ENCODE measurements at places on chromosomes 4 and X. TPM values are rescaled to one million over a fixed set of nuclear protein-coding genes. Genes with fewer than 3 reads are reported as not detected.

DNA sequence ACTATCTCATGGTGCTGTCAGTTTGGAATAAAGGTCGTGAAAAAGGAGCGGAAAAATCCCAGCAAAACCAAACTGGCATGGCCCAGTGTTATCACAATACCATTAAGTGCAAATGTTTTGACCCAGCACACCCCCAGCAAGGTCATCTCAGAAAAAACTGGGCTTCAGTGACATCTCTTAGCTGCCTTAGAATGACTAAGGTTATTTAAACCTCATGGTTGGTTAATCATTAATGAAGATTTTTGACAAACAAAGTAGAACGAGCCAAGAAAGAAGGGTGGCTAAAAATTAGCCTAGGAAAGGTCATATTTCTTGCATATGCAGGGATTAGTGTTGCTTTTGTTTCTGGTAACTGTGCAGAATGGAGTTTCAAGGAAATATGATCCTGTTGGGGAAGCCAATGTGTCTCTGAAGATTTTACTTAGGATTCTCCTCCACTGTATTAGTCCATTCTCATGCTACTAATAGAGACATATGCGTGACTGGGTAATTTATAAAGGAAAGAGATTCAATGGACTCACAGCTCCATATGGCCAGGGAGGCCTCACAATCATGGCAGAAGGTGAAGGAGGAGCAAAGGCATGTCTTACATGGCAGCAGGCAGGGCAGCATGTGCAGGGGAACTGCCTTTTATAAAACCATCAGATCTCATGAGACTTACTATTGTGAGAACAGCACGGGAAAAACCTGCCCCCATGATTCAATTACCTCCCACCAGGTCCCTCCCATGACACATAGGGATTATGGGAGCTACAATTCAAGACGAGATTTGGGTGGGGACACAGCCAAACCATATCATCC, 83.5 kb downstream of the CHRNA9 start:
- DNase-seq = no peak

Gene HSFX3
- not detected for polyA plus RNA-seq

- no peak for DNase-seq
Measured at GRCh38 chrX:43121637-43122036, 343.7 kb upstream of the PPP1R2C start.

GRCh38 chrX:118530219-118530911, 34.8 kb downstream of the DOCK11 start:
- DNase-seq = no peak

GRCh38 chr4:1770791-1771231, 22.3 kb upstream of the FGFR3 start:
- DNase-seq = no peak

Gene CDKN2AIP
- 7.7 TPM for polyA plus RNA-seq

DNA sequence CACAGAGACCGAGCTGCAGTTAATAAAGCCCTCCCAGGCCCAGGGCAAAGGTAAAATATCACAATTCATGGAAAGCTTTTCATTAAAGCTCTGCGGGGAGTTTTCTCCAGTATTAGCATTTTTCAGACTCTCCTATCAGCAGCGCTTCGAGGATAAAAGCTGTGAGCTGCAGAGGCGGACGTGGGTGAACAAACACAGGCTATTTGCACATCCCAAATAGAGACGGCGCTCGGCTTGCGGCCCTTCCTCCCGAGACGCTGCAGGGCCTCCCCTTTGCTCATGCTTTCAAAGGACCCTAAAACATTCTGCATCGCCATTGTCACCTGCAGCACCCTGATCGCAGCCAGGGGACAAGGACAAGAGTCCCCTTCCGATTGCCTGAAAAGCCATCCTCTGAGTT, 97.3 kb downstream of the SORCS2 start:
- no peak for DNase-seq

DNA sequence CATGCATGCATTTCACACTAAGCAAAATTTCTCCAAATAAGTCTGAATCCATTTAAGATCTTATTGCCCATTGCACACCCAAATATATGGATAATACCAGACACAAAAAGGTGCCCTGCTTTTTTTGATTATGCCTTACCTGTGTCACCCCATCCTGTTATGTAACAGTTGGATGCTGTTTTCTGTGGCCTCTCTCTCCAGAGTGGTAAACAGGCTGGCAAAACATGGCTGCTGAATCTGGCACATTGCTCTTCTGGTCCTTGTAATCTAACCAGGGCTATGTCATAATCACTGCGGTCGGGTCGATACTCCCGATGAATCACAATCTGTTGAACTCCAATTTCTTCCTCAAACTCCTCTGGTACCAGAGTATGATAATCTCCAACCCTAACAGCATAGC, 70.1 kb downstream of the PRSS12 start:
- DNase-seq = no peak

Gene SUPT20HL1
- polyA plus RNA-seq = not detected

Gene SPP1
- 10.5 TPM for polyA plus RNA-seq

- DNase-seq = no peak
Measured at GRCh38 chr4:139839403-139840031, 173.9 kb downstream of the MGST2 start.

DNA sequence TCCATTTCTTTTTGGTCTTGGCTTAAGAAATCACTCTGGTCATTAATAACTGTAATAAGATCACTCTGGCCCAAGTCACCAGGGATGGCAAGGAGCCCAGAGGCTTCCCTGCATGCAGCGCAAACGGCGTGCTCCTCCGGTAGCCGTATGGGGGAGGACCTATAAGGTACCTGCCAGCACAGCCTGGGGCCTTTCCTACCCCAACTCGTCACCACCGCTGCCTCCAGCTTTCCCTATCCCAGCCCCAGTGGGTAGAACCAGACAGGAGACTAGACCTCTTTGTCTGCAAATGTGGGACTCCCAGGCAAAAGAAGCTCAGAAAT, 25.9 kb downstream of the HAND2 start:
- DNase-seq = no peak

- DNase-seq = no peak
Measured at GRCh38 chrX:23857363-23857762, 50.4 kb downstream of the APOO start.

DNA sequence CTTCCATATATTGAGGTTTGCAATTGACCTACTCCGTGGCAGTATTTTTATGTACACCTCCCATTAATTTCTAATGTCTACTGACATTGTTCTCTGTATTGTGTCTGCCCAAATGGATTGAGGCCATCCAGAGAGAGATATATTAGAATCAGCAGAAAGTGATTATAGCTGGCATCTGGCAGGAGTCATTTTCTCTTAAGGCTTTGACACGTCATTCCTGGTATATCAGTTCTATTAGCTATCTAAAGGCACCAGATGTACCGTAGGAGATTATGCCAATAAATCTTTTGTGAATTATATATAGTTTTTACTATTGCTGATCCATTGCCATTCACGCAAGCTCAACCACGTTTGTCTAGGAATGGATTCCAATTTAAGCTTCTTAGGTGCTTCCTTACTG, 1026.4 kb upstream of the IGFBP7 start:
- DNase-seq = no peak

Gene PABPC1L2B
- polyA plus RNA-seq = not detected

DNA sequence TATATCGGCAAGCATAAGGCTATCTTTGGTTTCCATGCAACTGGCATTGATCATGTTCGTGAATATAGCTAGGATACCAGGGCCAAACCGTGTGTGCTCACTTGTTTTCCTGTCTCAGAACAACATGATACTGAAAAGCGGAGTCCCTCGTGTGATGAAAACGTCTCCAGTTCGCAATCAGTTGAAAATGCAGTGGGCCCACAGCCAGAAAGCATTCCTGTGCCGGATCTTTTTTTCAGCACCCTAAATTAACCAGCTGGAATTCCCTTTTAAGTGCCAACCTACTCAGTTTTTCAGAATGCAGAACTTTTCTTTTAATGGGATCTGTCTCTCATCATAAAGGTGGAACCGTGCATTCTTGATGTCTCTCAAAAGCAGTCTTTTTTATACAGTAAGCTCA, 130.8 kb upstream of the FRG1 start:
- no peak for DNase-seq

Gene CPZ
- 1.6 TPM for polyA plus RNA-seq

Gene SH3RF1
- 4.4 TPM for polyA plus RNA-seq

- DNase-seq = no peak
Measured at GRCh38 chrX:44906542-44906941, 33.6 kb downstream of the KDM6A start.

GRCh38 chr4:135050086-135050717, 848.6 kb upstream of the PABPC4L start:
- no peak for DNase-seq

GRCh38 chr4:149706942-149707341, 108.7 kb downstream of the IQCM start:
- no peak for DNase-seq

Gene PCSK1N
- 1.8 TPM for polyA plus RNA-seq

- DNase-seq = no peak
Measured at GRCh38 chr4:101667348-101667747, 123.2 kb upstream of the BANK1 start.

Gene CCDC160
- polyA plus RNA-seq = not detected

DNA sequence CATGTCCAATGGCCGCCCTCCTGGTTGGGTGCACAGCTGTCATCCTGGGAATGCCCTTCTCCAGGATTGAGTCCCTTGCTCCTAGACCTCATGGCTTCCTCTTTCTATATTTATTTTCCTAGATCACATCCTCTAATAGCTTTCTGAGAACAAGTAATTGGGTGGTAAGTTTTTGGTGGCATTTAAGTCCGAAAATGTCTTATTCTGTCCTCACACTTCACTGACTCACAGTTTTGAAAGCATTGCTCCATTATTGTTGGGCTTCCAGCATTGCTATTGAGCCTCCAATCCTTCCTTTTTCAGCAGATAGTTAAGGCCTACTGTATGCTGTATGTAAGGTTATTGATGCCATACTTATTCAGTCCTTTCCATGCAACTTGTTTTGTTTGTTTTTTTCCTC, 25.9 kb downstream of the PGM2 start:
- no peak for DNase-seq

DNA sequence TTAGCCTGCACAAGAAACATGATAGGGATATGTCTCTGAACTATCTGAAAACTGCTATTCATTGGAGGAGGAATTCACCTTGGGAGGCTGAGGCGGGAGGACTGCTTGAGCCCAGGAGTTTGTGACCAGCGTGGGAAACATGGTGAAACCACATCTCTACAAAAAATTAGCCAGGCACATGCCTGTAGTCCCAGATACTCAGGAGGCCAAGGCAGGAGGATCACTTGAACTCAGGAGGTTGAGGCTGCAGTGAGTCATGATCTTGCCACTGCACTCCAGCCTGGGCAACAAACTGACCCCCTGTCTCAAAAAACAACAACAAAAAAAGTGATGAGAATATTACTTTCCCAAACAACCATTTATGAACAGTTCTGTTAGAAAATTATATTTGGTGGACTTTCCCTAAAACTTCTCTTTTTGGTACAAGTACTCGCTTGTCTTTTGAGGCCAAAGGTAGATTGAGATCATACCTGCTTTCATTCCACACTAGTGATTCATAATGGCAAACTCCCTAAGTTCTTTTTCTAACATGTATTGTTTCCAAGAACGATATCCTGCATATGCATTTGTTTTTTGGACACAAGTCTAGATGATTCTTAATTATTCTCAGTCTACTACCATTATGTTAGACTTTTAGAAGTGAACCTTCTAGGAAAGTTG, 33.4 kb downstream of the METTL14 start:
- no peak for DNase-seq

Gene BRS3
- polyA plus RNA-seq = not detected

Gene BST1
- 3.7 TPM for polyA plus RNA-seq

Gene VCX3A
- not detected for polyA plus RNA-seq

Gene TIGD4
- polyA plus RNA-seq = 0.02 TPM

GRCh38 chr4:87442889-87443288, 20.5 kb downstream of the NUDT9 start:
- DNase-seq = no peak

Gene MAGEE1
- 0.31 TPM for polyA plus RNA-seq

GRCh38 chrX:79133904-79134303, 10.6 kb upstream of the GPR174 start:
- no peak for DNase-seq
